ENCODE measurements at places on chromosomes 16 and 17.

- DNase-seq = no peak
Measured at GRCh38 chr17:72952641-72953315, 139.7 kb downstream of the SLC39A11 start.

GRCh38 chr17:71427801-71428200 lies 693.0 kb upstream of the SOX9 start:
- DNase-seq = no peak

GRCh38 chr16:79562166-79562823 lies 38.2 kb downstream of the MAF start:
- DNase-seq = no peak

GRCh38 chr16:73151225-73151624 lies 103.3 kb upstream of the ZFHX3 start:
- no peak for DNase-seq

GRCh38 chr16:28531777-28532744 lies 6.7 kb downstream of the NUPR1 start:
- DNase-seq = no peak

DNA sequence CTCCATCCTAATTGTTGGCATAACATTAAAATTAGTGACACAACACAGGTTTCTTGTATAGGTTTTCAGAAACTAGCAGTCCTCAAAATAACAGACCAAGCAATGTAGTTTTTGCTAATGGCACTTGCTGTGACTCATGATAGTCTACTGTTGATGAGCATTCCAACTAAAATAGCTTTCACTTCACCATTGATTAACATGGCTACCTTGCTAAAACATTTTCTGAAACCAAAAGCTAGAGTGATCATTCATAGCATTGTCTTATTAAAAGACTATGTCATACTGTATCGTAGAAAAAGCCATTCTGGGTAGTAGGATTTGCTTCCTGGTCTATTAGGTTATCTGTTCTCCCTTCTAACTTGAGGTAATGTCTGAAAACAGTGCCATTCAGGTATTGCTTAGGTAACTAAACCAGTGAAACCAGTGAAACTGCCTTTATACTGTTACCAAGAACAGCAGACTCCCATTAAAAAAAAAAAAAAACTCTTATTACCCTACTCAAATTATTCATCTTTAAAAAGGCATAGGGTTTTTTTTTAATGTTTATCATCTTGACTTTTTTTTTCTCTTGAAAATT lies 2.5 kb upstream of the CLTC start:
- no peak for DNase-seq

DNA sequence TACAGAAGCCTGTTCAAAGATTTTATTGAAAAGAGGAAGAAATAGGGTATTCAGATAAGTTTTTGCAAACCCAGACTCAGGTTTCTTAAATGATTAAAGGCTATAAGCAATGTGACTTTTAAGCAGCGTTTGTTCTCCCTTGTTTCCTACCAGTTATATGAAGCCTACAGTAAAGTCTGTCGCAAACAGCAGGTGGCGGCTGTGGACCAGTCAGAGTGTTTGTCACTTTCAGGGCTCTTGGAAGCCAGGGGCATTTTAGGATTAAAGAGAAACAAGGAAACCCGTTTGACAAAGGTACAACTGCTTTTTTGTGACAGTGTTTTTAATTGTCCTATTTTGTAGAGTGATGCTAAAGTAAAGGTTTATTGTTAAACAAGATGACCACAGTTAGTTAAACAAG lies 7.7 kb upstream of the RARA start:
- DNase-seq = no peak

DNA sequence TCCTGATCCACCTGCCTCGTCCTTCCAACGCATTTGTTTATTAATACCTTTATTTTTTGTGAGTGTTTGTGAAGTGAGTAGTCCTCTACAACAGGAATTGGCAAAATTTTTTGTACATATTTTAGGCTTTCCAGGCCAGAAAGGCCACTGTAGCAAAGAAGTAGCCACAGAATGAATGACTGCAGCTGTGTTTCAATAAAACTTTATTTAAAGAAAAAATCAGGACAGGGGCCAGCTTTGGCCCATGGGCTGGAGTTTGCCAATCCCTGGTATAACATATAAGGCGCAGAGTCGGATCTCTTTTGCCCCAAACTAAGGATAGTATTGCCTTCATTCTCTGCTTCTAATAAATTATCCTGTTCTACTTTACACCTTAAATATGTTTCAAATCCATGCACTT lies 198.0 kb upstream of the COX10 start:
- DNase-seq = no peak

GRCh38 chr17:9173386-9173983 lies 152.2 kb downstream of the NTN1 start:
- DNase-seq = no peak

DNA sequence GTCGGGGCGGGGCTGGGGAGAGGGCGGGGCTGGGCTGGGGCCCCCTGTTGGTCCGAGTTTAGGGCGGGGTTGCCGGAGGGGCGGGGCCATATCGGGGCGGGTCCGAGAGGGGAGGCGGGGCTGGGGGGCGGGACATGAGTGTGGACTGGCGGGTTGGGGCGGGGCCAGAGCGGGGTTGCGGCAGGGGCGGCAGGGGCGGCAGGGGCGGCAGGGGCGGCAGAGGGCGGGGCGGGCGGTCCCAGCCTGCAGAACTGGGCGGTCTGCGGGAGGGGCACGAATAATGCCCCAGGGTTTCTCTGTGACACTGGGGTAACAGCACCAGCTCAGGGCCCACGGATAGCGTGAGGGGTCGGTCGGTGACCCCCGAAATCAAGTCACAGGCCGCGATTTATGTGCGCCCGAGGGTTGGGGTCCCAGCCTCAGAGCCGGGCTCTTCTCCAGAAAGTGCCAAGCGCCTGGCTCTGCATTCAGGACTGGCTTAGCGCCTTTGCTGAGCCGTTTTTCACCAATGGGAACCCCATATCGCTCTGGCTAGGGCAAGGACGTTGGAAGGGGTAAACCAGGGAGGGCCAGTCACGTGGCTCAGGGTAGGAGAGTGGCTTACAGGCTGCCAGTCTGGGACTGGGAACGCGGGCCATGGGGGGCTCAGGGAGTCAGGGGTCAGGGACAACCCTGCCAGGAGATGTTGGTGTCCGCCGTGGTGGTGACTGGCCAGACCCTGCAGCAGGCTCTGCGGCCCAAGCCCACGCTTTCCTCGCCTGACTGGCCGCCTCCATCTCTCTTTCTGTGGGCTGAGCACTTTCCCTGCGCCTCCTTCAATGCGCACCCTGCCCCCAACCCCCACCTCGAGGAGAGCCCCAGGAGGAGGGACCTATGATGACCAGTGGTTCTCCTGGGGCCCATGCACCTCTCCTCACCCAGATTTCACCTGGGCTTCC lies 1.2 kb upstream of the METTL26 start:
- DNase-seq = no peak

DNA sequence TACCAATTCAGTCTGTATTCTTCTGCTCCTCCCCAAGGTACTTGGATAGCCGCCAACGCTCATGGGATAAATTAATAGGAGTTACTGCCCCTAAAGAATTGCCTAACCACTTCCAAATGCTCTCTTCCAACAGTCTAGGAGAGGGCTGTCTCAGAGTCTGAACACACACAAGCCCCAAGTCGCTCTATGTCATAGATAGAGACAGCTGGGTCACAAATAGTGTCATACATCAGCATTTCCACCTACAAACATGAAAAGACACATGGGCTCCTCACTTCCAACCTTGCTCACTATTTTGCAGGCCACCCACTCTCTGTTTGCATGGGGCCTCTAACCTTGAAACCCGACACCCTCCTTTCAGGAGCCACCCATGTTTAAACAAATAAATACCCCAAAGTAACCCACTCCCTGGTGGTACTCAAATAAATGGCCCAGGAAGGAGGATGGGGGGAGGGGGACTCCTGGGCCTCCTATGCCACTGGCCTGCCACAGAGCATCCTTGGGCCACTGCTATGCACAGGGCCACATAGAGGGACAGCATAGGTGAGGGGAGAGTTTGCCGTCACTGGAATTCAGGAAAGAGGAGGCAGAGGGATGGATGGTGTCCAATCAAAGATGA lies 265.9 kb downstream of the SOX9 start:
- DNase-seq = no peak

GRCh38 chr17:1779571-1780131 lies 17.8 kb downstream of the SERPINF1 start:
- peak; percentile 70 for DNase-seq
